Uterus (tissue), 4 donors: ENCODE measurements at places on chromosomes 12 and 14. TPM values are rescaled to one million over a fixed set of nuclear protein-coding genes. Genes with fewer than 3 reads are reported as not detected.

DNA sequence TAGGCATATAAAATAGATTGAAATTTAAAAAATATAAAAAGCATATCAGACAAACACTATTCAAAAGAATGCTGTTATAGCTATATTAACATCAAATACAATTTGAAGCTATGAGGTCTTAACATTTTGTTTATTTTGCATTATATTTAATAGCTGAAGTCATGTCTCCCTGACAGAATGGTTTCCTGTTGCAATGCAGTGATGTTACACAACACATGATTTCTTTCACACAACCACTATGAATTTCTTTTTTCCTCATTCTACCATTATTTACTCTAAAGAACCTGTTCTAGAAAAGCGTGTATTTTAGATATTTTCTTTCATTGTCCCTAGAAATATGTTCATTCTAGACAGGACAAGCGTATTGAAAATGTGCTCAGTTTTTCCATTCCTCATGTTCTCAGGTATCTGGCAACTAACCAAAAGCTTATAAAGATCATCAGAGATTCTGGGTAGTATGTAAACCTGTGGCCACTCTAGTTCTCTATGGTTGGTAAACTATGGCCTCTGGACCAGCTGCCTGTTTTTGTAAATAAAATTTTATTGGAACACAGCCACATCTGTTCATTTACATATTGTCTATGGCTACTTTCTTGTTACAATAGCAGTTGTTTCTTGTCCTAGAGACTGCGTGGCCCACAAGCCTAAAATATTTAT lies 183.8 kb downstream of the FOXA1 start:
- no peak for DNase-seq

GNPTAB gene
- 20.9 TPM for total RNA-seq

- DNase-seq, result peak; percentile 25
These were observed 707 bp downstream of the CPSF6 start for GRCh38 chr12:69239922-69240630.

- no peak for DNase-seq
These were observed 187.1 kb downstream of the TSPAN9 start for GRCh38 chr12:3263939-3264922.

- DNase-seq, result no peak
These were observed 1.5 kb upstream of the GPR162 start for GRCh38 chr12:6820166-6820565.

FBRSL1 gene
- 5.1 TPM for total RNA-seq

DNA sequence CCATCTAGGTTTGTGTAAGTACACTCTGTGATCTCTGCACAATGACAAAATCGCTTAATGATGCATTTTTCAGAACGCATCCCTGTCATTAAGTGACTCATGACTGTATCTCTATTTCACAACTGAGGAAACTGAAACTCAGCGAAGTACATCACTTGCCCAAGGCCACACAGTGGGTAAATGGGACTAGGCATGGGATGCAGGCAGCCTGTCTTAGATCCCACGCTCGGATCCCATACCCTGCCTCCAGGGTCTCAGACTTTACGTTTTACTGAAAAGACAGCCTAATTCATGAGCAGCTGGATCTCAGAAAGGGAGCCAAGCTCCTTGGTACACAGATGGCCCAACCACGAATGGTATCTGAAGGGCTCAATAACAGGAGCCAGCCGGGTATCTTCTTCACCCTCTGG lies 2.4 kb upstream of the MLEC start:
- DNase-seq, result no peak

- DNase-seq, result peak; percentile 35
These were observed 4.2 kb downstream of the PLEKHG3 start for GRCh38 chr14:64708148-64709004.

TTC8 gene
- 20.9 TPM for total RNA-seq

- no peak for DNase-seq
These were observed 67.6 kb downstream of the TECPR2 start for GRCh38 chr14:102430212-102430908.
